Activated T-cell treated with anti-CD3 and anti-CD28 coated beads for 24 hours (primary cell): ENCODE measurements at places on chromosomes 4 and X.
A peak's percentile ranks its signal among the peaks of the same experiment; 100 is the strongest.

DNA sequence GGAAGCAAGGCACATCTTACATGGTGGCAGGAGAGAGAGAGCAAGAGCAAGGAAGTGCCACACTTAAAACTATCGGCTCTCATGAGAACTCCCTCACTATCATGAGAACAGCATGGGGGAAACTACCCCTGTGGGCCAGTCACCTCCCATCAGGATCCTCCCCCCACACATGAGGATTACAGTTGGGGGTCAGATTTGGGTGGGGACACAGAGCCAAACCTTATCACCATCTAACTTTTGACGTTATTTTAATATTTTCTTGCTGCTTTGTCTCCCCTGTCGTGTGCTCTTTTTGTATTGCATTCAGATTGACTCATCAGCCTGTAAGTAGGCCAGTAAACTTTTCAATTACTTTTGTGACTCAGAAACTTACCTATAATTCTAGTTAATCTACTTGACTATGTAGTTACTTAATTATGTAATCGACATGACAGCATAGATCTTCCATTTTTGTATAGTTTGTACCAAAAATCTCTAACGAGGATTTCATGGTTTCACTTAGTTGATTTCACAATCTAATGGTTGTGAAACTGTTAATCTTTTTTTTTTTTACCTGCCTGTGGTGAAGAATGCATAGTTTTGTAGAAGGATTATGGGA, 18.3 kb downstream of the STIM2 start:
- no peak for DNase-seq

GRCh38 chrX:121649417-121649816, 602.0 kb downstream of the GLUD2 start:
- DNase-seq = no peak

GRCh38 chr4:152054731-152055130, 293.9 kb upstream of the GATB start:
- DNase-seq = no peak

DNA sequence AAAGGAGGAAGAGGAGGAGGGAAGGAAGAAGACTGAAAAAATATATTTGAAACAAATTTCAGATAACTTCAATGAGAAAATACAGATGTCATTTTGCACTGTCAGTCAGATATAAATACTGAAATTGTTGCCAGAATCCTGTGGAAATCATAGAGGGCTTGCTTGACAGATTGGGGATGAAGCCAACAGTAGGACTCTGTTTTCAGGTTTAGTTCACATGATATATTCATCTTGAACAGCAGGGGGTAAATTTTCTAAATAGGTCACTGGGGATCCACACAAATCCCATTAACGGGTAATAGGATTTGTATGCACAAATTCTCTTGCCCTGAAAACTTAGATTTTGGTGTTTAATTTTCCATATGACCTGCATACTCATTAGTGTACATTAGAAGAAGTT, 103.3 kb upstream of the PCDH18 start:
- no peak for DNase-seq

DNA sequence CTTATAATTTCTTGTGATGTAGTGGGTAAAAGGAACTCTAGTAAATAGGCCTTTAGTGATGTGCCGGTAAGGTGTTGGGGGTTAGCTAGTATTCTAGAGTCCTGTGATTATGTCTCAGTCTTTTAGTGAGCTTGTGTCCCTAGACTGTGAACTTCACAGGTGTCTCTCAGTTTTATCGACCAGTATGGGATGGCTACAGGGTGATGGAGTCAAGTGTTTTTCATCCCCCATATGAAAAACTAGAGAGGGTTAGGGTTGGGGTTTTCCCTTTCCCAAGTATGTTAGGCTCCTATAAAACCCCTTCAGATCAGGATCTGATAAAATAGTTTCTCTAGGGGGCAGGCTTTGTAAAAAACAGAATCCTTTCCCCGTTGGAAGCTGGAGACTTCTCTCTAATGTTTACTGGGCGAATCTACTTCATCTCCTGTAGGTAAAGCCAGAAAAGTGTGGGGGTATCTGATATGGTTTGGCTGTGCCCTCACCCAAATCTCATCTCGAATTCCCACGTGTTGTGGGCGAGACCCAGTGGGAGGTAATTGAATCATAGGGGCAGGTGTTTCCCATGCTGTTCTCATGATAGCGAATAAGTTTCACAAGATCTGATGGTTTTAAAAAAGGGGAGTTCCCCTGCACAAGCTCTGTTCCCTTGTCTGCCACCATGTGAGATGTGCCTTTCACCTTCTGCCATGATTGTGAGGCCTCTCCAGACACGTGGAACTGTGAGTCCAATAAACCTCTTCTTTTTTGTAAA, 120.8 kb downstream of the DTHD1 start:
- no peak for DNase-seq

DNA sequence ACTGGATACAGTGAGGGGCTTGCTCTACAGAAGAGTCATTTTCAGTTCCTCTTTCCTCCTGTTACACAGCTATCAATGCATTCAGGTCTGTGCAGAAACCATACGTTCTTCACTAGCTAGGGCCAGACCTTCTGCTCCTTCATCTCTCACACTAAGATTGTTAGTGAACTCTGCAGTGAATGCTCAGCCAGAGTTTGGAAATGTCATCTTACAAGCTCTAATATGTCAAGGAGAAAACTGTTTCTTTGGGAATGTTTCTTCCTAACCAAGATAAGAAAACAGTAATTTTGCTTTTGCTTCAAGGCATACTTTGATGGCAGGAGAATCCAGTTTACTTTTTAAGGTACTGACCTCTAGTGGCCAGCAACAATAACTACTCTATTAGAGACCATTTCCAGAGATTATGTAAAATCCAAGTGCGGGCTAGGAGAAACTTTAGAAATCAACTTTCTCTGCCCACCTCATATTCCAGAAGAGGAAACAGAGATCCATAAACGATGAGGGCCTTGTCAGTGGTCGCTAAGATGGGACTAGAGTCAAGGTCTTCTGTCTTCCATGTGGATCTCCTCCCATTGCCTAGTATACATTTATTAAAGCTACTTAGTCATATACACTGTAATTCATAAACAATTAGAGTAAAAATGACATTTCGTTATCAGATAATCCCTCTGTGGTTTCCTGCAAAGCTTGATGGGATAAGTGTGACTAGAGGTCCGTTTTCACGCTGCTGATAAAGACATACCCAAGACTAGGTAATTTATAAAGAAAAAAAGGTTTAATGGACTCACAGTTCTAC, 12.1 kb upstream of the CC2D2A start:
- no peak for DNase-seq

DNA sequence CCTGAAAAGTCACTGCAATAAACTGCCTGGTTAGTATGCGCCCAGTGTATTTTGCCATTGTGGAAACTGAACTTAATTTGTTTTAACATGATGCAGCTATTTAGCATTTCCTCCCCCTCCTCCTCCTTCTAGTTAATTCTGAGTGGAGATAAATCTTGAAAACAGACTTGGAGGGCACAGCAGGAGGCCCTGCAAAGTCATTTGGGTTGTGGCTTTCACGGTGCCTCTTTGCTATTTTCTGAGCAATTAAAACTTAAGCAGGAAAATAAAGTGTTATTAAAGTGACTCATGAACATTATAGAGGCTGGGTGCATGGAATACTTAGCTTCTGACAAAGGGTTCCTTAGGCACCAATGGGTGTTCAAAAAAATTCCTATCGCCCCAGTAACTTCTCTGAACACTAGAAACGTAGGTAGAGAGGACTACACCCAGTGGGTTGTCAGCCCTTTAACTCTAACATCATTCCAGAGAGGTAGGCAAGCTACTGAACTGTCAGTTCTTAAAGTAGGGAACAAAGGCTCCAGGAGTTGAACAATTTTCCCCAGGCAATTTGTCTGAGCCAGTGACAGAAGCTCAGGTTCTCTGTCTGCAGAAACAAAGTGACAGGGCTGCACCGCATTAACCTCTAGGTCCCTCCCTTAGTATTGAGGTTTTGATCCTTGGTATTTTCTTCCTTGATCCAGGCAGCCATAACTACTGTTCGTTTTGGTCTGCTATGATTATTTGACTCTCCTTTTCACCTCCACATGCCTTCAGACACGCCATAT, 158.3 kb upstream of the KIT start:
- DNase-seq = no peak

DNA sequence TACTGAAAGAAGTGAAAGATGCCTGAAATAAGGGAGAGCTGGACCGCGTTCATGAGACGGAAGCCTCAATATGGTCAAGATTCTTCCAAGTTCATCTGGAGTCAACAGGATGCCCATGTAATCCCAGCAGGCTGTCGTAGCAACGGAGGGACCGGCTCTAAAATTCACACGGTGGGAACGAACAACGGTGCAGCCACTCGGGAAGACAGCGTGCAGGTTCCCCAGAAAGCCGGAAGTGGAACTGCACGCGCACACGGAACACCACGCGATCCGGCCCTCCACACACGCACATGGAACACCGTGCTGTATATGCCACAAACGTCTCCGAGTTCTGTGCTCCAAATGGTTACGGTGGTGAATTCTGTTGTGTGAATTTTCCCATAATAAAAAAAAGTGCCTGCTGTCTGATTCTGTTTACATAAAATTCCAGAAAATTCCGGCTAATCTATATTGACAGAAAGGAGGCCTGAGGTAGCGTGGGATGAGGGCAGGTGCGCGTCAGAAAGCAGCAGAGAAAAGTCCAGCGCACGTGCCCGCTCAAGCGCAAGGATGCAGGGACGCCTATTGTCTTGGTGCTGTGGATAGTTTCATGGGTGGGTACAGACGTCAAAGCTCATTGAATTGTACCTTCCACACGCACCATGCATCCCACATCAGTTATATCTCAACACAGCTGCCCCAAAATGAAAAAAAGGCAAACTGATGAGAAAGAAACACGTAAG, 31.2 kb downstream of the PPP2R3B start:
- DNase-seq = no peak

DNA sequence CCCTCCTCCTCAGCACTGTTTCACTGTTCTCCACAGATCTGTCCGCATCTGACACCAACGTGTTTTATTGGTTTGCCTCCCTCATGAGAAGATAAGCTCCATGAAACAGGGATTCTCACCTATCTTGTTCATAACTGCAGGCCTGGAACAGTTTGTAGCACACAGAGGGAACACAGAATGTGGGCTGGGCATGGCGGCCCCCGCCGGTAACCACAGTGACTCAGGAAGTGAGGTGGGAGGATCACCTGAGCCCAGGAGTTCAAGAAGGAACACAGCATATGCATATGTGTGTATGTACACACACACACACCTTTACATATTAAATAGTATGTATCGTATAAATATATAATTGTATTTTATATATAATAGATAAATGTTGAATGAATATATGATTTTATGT, 168.6 kb downstream of the AFAP1 start:
- peak; percentile 27 for DNase-seq

GRCh38 chrX:10756441-10756840, 136.1 kb upstream of the MID1 start:
- DNase-seq = no peak

- DNase-seq = no peak
These were observed 7.6 kb upstream of the USP53 start for GRCh38 chr4:119204916-119205315.

DNA sequence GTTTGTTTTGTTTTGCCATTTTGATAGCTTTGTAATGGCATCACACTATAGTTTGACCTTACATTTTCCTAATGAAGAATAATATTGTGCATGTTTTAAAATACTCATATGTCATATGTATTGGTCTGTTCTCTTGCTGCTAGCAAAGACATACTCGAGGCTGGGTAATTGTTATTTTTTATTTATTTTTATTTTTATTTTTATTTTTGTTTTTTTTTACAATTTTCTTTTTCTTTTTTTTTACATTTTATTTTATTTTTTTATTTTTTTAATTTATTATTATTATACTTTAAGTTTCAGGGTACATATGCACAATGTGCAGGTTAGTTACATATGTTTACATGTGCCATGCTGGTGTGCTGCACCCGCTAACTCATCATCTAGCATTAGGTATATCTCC, 104.6 kb upstream of the GRID2 start:
- no peak for DNase-seq

- no peak for DNase-seq
These were observed 79.7 kb upstream of the LSM6 start for GRCh38 chr4:146095860-146096259.

- no peak for DNase-seq
These were observed 3.4 kb upstream of the CYBB start for GRCh38 chrX:37776283-37776986.

DNA sequence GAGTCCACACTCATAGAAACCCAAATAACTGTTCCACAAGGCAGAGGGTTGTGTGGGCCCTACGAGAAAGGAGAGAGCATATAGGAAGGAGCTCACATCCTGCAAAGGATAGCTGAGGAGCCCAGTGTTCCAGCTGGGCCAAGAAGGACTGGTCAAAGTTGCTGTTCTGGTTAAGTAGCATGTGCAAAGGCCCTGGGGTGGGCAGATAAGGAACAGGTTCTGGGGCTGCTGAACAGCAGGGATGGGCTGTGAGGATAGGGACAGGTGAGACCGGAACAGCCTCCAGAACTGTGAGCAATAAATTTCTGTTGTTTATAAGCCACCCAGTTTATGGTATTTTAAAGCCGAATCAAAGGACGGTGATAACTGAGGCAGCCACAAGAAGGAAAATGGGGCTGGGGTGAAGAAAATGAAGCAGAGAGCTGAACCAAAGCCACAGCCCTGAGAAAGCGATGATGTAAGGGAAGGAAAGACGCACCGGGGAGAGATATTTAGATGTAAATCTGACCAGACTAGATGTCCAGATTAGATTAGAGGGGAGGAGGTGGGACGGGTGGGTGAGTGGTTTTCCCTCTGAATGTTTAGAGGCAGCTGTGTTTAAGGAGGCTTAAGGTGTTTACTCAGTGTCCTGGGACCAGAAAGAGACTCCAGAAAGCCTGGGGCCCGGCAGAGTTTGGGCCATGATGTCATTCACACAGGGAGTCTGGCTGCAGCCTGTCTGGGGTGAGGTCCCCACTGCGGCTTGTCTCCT, 180.8 kb upstream of the BCOR start:
- DNase-seq = peak; percentile 38

DNA sequence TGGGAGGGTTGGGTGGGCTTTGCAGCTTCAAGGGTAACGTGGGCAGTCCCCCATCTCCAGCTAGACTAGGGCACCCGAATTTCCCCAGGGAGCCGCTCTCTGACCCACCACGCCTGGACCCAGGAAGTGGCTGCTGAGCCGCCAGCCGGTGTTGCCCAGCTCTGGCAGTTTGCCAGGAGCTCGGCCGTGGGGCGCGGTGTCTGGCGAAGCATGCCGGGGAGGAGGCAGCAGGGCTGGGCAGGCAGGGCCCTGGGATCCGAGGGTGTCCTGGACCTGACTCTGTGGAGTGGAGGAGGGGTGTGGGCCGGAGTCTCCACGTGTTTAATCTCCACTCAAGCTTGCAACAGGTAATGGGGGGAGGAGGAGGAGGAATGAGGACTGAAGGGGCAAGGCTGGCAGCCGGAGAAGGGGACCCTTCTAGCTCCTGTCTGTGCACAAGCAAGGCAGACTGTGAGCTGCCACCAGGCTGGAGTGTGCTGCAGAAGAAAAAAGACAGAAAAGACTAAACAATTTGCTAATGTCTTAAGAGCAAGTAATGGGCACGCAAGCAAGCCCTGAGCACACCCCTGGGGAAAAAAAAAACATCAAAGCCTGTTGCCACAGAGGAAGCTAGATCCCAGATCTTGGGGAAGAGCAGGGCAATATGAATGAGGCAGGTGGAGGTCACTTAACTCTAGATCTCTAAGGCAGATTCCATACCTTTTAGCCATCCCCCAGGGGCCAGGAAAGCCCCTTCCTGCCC, 2.4 kb downstream of the LONRF3 start:
- no peak for DNase-seq
